Glutamatergic neuron (in vitro differentiated cells): ENCODE measurements at places on chromosomes 12 and 14. TPM values are rescaled to one million over a fixed set of nuclear protein-coding genes. Genes with fewer than 3 reads are reported as not detected.

HAL gene
- total RNA-seq: not detected

SPX gene
- total RNA-seq: not detected

GZMH gene
- total RNA-seq: not detected

ZNF641 gene
- total RNA-seq: 21.7 TPM

ADAMTS20 gene
- total RNA-seq: 7.0 TPM

BATF gene
- total RNA-seq: not detected

CACNA2D4 gene
- not detected for total RNA-seq

HSPB8 gene
- total RNA-seq: 0.32 TPM

CATSPERB gene
- total RNA-seq: not detected
